ENCODE measurements at places on chromosomes 16 and 17. TPM values are rescaled to one million over a fixed set of nuclear protein-coding genes. Genes with fewer than 3 reads are reported as not detected.
A peak's percentile ranks its signal among the peaks of the same experiment; 100 is the strongest.

DNA sequence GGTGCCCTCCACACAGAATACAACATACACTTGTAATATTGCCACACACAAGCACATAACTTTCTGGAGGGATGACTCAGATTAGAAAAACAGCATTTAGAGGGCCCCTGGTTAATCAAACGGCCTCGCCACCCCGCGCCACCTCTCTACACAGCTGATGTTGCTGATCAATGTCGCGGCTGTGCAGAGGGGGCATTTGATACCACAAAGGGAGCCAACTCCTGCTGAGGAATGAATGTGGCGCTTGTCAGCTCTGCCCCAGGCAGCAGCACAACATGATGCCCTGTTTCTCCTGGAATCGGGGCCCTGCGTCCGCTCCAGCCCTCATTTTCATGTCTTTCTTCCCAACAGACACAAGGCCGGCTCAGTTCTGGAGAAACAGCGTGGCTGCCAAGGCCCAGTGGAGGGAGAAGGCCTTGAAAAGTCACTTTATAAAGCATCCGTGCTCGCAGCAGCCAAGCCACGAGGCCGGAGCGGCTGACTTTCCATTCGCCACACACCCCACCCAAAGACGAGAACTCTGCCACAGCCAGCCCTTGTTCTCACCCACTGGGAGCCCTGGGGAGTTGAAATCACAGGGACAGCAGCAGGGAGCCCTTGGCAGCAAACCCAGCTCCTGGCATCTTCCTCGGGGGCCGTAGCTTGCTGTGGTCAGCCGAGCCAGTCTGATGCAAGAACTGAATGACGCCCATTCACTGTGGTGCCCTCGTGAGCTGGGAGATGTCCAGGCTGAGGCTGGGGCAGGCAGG lies 65.6 kb downstream of the XYLT1 start:
- H3K36me3 ChIP-seq = no peaks in the 10 kb centered on the region
- no peak for DNase-seq
- no peaks in the 10 kb centered on the region for H3K27me3 ChIP-seq
- no peak overlapping the region for H3K4me3 ChIP-seq

GRCh38 chr17:4417129-4417667 lies 16.5 kb upstream of the SPNS3 start:
- H3K27me3 ChIP-seq = no peaks in the 10 kb centered on the region
- DNase-seq = no peak
- H3K4me1 ChIP-seq = peaks cover 9% of the 10 kb centered on the region
- H3K27ac ChIP-seq = no peak overlapping the region
- H3K36me3 ChIP-seq = no peaks in the 10 kb centered on the region
- no peak overlapping the region for H3K4me3 ChIP-seq

DNA sequence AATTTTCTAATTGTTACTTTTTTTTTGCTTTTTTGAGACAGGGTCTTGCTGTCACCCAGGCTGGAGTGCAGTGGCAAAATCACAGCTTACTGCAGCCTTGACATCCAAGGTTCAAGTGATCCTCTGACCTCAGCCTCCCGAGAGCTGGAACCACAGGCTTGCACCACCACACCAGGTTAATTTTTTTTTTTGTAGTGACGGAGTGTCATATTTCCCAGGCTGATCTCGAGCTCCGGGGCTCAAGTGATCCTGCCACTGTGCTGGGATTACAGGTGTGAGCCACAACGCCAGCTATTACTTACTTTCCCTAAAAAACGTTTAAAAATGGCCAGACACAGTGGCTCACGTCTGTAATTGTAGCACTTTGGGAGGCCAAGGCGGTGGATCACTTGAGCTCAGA lies 6.6 kb downstream of the NPLOC4 start:
- H3K4me1 ChIP-seq = peaks cover 1% of the 10 kb centered on the region
- no peak overlapping the region for H3K27ac ChIP-seq
- no peaks in the 10 kb centered on the region for H3K27me3 ChIP-seq

DNA sequence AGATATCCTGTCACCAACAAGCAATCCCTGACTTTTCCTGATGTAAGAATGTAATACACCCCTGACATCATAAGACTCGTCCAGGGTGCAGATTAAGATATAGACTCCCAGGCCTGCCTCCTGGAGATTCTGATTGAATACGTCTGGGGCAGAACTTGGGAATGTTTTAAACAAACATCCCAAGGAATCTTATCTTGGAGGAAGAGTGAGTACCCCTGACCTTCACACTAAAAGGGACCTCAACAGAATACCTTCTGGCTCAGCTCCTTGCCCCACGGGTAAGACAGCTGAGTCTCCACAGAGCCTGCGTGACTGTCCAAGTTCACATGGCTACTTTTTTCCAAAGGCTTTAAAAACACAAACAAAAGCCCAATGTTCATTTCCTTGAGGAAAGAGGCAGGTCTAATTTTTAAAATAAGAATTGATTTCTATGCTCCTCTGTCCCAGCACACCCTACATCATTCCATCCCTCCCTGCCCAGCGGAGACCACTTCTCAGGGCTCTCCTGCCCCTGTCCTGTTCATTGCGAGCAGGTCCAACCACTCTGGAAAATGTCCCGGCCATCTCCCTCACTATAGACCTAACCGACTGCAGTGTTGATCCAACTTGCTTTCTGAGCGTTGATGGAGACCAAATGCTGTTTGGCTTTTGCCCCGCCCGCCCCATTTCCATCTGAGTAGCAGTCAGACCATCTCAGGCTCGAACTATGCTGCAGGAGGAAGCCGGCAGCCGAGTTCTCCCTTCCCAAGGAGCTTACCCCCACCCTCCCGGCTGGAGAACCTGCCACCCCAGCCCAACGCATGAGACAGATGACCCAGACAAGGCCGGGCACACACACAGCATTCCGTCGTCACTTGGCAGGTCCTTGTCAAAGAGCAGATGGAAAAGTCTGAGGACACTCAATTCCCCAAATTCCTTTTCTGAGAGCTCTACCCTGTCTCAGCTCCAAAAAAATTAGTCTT lies 44.1 kb upstream of the MYH10 start:
- H3K27ac ChIP-seq = no peak overlapping the region
- H3K4me3 ChIP-seq = no peak overlapping the region
- H3K36me3 ChIP-seq = no peaks in the 10 kb centered on the region
- no peaks in the 10 kb centered on the region for H3K4me1 ChIP-seq

- H3K27me3 ChIP-seq = no peaks in the 10 kb centered on the region
- peak overlapping the region; percentile 55 for H3K27ac ChIP-seq
- no peak overlapping the region for H3K4me3 ChIP-seq
- no peak for DNase-seq
- H3K36me3 ChIP-seq = no peaks in the 10 kb centered on the region
These were observed 12.6 kb upstream of the EIF1 start for GRCh38 chr17:41676058-41676419.

TMEM114 gene
- total RNA-seq = 0.14 TPM

KRT28 gene
- 0.05 TPM for total RNA-seq

KRTAP4-4 gene
- not detected for total RNA-seq
